ENCODE measurements at places on chromosomes 16 and 17.

DNA sequence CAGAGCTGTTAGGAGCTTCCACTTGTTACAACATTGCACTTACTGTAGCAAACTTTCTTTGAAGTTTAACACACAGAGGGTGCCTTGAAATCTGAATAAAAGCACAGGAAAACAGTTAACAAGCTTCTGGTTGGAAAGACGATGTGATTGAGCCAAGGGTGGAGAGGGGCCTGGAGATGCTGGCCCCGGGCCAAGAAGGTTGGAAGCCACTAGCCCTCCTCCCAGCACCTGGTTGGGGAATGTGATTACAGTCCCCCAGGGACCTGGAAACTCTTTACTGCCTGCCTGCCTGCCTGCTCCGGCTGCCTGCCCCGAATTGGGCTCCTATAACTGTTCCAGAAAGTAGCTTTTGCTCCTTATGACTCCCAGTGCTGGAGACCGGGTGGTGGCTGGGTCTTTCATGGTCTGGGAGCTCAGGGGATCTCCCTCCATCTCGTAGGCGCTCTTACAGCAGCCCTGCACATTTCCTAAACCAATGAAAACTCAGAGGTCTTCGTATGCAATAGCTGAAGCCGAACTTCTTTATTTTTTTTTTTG, 48.0 kb upstream of the ZFHX3 start:
- DNase-seq: peak; percentile 15

GRCh38 chr17:14310605-14311004, 9.7 kb downstream of the HS3ST3B1 start:
- no peak for DNase-seq

DNA sequence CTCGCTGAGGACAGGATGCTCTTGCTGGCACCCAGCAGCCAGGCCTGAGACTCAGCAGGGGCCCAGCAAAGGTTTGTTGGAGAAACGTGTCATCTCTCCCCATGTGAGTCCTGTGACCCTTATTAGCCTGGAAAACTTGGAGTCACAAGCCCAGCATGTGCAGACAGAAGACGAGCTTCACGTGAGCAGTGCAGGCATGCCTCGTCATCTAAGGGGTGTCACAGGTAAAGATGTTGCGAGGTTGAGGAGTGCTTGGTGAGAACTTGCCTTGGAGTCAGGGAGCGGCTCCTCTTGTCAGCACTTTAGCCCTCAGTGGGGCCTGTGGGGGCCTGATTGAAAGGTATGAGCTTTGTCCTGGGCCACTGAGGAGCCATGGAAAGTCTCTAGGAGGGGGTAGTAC, 2.1 kb upstream of the CTRL start:
- DNase-seq: no peak

DNA sequence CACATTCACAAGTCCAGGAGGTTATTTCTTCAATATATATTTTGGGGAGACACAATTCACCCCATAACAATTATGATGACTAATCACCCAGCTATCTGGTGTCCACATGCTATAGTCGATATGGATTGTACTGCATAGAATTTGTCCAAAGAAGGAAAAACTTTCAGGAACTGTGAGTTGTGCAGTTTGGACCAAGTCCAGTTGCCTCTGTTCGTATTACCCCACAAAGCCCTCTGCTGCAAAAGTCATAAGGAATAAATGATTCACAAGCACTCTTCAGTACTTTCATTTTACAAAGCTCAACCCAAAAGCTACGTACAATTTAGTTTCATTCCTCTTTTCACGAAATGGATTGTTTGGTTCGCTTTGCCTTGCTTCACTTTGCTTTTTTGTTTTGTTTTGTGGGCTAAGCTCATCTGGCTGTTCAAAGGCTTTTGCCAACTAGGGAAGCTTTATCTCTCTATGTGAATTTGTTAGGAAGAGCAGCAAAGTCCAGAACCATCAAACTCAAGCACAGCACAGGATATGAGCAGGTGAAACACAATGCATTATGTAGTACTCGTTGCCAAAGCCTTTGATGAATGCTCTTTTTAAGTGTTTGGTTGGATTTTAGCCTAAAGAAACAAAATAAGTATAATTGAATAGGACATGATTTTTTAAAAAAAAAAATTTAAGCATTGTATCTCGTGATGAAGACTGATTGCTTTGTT, 98.6 kb downstream of the ZNF18 start:
- no peak for DNase-seq

GRCh38 chr16:83550183-83550569, 257.6 kb upstream of the HSBP1 start:
- DNase-seq: no peak

DNA sequence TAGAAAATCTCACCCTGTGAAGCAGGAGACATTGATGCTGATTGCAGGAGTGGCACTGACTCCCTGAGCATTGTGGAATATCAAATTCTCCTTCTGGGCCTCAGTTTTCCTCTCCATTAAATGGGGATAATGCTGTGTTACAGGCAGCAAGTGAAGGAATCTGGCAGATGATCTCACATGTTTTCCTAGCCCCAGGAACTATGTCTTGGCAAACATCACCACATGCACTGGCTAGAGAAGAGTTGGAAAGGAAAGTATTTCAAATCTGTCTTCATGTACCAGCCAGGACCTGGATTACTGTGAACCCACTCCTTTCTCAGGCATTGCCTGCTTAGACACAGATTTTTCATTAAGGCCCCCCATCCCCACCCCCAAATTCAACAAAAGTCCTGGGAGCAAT, 13.6 kb upstream of the CCL8 start:
- DNase-seq: no peak

DNA sequence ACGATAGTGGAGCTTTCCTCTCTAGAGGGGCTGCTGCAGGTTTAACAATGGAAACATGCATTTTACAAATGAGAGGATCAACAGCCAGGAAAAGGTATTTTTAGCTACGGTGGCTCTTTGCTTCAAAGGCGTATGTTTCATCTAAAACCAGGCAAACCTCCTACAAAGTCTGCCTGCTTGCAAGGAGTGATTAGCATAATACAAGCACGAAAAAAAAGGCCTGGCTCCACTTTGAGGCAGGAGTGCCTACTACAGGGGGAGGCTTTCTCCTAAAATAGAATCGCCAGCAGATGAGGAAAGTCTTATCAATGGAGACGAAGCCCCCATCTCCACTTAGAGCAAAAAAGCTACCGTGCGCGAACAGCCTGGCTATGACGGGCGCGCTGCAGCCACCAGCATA, 27.1 kb upstream of the MTSS2 start:
- DNase-seq: no peak

GRCh38 chr17:2120586-2121335, 65.9 kb downstream of the HIC1 start:
- DNase-seq: peak; percentile 48

GRCh38 chr17:17114592-17115225, 72.5 kb downstream of the MPRIP start:
- peak; percentile 31 for DNase-seq

GRCh38 chr16:61435346-61435745, 600.9 kb downstream of the CDH8 start:
- DNase-seq: no peak

GRCh38 chr17:83128306-83129240, 49.2 kb downstream of the METRNL start:
- DNase-seq: no peak

GRCh38 chr17:40135817-40136216, 4.5 kb upstream of the CASC3 start:
- DNase-seq: no peak

DNA sequence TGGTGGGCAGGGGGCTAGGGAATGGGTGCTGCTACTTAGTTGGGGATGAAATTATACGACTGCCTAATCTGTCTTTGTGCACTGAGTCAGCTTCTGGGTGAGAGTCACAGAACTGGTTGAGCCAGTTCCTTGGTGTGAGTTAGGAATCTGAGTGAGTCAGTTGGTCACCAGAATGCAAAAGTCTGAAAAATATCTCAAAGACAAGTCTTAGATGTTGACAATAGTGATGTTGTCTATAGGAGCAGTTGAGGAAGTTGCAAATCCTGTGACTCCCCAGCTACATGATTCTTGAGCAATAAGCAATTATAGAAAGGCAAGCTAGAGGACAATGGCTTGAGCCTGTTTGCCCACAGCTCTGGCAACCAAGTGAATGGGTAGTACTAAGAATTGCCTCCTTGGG, 399.2 kb downstream of the CNTNAP4 start:
- DNase-seq: no peak

GRCh38 chr17:17183744-17184143, 22.4 kb downstream of the PLD6 start:
- DNase-seq: no peak

GRCh38 chr16:4330277-4330874, 14.5 kb downstream of the GLIS2 start:
- DNase-seq: peak; percentile 92

GRCh38 chr17:10871914-10872313, 34.0 kb upstream of the PIRT start:
- no peak for DNase-seq

DNA sequence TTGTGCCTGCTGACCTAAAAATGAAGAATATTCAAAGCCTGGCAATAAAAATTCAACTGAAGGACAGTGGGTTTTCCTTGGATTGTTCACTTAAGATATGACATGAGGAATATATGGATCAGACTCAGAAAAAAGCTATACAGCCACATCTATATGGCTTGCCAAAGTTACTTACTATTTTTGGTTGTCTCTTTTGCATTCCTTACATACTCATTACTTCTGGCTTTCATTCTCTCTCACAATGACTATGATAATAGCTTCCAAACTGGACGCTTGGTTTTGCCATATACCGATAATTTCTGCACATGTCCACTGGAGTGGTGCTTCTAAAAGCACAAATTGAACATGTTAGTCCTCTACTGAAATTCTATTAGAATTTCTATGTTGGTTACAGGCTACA, 664.9 kb downstream of the CDH8 start:
- no peak for DNase-seq

DNA sequence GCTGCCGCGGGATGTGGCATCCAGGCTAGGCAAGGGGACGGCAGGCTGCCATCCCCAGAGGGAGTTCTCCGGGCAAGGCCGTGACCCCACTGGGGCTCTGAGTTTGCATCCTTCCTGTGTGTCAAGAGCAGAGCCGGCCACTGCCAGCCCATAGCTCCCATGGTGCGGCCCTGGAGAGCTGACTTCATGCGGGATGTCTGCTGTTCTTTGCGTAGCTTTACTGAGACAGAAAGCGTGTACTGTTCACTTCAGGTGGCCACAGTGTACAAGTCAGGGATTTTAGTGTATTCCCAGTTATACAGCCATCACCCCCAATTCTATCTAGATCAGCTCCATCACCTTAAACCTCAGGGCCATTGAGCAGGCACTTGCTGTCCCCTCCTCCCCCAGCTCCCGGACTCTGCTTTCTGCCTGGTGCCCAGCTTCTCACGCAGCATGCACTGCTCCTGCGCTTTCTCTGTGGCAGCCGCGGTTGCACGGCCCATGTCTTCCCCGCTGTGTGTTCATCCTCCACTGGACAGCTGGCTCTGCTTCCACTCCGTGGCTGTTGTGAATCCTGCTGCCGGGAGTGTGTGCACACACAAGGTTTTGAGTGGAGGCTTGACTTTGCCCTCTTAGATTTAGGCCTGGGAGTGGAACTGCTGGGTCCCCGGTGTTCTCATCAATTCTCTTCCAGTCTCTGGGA, 71.2 kb downstream of the KLHDC4 start:
- no peak for DNase-seq

DNA sequence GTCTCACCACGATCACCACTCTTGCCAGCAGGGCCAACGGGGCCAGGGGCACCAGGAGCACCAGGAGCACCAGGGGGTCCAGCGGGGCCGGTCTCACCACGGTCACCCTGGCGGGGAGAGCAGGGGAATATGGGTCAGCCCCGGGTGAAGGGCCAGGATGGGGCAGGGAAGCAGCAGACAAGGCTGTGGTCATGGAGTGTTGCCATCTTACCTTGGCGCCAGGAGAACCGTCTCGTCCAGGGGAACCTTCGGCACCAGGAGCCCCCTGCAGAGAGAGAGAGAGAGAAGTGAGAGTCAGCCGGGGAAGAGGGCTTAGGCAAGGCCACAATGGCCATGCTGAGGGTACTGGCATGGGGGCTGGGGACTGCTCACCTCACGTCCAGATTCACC, 12.9 kb downstream of the COL1A1 start:
- no peak for DNase-seq

GRCh38 chr16:49493836-49494235, 120.2 kb downstream of the C16orf78 start:
- DNase-seq: no peak

GRCh38 chr17:56521414-56522141, 71.9 kb upstream of the NOG start:
- no peak for DNase-seq

DNA sequence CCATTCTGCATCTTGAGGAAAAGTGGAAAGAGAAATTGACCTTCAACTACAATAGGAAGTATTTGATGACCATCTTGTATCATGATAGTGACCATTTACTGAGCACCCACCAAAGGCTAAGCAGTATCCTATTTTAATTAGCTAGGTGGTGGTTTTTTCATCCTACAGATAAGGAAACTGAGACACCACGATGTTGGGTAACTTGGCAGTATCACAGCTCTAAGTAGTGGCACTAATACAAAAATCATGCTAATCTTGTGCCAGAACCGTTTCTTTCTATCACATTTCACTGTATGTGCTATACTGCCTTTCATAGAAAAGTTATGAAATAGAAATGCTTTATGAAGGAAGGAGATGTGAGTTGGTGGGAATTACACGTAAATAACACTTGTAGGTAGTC, 2.3 kb downstream of the EVI2B start:
- DNase-seq: no peak

DNA sequence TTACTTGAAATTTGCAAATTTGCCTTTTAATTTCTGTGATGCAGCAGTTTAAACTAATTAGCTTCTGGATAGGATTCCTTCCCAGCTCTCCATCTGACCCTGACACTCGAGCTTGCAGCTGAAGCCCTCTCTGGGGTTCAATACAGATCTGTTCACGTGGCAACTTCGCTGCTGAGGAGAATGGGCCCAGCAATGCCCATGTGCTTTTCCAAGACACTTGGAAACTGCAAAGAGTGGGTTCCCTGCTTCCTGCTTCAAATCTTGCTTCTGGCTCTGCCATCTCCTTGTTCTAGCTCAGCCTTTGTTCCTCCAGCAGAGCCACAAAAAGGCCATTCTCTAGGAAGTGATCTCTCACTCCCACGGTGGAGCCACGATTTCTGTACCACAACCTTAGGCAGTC, 50.0 kb upstream of the IRX6 start:
- no peak for DNase-seq

GRCh38 chr17:39547713-39548478, 59.8 kb downstream of the NEUROD2 start:
- peak; percentile 82 for DNase-seq

GRCh38 chr17:57210972-57211411, 45.3 kb upstream of the MSI2 start:
- no peak for DNase-seq
